NAMALWA (cell line): ENCODE measurements at places on chromosomes 3 and 15.

- no peak for DNase-seq
Observed at GRCh38 chr3:58383476-58383875, 50.2 kb downstream of the PDHB start.

GRCh38 chr3:126911162-126912026 is 71.5 kb upstream of the PLXNA1 start:
- DNase-seq, result peak; percentile 73

- no peak for DNase-seq
Observed at GRCh38 chr3:85790445-85791030, 831.7 kb downstream of the CADM2 start.

DNA sequence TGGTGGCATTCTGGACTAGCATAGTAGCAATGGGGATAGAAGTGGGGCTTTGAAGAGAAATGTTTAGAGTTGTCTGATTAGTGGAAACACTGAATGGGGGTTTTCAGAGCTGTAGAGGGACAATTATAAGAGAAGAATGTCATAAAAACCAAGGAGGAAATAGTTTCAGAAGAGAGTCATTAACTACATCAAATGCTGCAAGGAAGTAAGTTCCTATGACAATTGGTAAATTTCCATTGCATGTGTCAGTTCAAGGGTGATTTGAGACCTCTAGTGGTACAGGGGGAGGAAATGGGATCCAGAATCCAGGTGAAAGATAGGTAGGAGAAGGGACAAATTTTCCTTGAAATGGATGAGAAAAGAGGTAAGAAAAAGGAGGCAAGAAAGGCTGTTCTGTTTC is 68.3 kb upstream of the TBC1D5 start:
- DNase-seq, result no peak

DNA sequence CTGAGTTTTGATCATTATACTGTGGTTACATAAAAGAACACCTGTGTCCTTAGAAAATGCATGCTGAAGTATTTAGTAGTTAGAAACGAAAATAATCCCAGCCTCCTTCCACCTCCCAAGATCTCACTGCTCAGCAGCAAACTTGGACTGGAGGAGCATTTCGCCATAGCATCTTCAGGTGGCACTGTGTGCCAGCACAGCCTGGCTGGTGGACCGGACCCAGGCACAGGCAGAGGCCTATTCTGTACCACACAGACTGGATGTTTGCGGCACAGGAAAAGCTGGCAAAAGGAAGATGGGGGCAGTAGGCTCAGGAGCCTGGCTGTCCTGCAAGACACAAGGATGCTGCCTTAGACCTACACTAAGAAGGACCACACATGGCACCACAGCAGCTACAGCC is 10.2 kb downstream of the STIMATE start:
- DNase-seq, result no peak

- peak; percentile 97 for DNase-seq
Observed at GRCh38 chr3:197734667-197735318, 1.9 kb downstream of the RUBCN start.

DNA sequence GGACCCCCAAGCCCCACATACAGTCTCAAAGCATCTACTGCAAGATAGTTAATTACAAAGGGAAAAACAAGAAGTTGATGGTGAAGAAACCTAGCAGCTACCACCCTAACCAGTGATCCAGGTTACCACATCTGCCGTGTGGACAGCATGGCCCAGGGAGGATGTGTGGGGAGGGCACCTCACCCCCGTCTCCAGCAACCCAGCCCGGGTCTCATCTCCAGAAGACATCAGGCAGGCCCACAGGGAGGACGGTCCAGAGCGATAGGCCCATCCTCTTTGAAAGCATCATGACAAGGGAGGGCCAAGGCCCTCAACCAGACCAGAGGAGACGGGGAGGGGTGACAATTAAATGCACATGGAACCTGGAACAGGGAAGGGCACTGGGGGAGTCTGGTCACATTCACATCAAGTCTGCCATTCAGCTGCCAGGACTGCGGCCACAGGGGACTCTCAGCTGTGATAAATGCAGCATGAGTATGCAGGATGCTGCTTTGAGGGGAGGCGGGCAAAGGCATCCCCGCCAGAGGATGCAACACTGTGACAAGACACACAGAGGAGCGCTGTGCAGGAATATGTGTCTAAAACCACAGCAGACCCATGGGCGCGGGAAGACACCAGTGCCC is 18.8 kb downstream of the ZXDC start:
- no peak for DNase-seq

DNA sequence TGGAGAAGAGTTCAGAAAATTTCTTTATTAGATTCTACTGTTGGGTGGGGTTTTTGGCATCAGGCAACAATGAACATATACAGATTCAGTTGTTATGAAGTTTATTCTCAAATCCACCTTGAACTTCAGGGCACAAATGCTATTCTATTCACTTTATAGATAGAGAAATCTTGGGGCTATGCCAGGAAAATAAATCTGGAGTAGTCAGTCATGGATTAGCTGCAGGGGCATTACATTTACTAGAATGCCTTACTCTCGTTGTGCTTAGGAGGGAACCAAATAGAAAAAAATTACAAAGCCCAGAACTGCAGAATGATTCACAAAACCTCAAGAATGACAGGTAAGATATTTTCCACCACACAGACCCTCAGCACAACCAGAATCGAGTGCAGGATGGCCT is 216.7 kb downstream of the CDIN1 start:
- DNase-seq, result no peak

DNA sequence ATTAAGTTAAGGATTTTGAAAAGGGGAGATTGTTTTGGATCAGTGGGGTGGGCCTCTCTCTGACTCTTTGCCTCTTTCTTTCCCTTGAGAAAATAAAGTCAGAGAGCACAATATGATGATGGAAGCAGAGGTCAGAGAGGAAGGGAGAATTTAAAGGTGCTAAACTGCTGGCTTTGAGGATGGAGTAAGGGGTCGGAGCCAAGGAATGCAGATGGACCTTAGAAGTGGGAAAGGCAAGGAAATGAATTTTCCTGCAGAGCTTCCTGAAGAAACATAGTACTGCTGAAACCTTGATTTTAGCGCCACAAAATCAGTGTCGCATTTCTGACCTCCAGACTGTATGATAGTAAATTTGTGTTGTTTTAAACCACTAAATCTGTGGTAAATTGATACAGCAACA is 317.4 kb downstream of the NAALADL2 start:
- no peak for DNase-seq

DNA sequence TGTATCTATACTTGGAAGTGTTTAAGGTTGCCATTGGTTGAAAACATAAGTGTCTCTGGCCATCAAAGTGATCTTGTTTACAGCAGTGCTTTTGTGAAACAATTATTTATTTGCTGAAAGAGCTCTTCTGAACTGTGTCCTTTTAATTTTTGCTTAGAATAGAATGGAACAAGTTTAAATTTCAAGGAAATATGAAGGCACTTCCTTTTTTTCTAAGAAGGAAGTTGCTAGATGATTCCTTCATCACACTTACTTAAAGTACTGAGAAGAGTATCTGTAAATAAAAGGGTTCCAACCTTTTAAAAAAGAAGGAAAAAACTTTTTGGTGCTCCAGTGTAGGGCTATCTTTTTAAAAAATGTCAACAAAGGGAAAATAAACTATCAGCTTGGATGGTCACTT is 19.7 kb downstream of the B3GNT5 start:
- DNase-seq, result no peak
